ENCODE measurements at places on chromosomes 7 and 10. TPM values are rescaled to one million over a fixed set of nuclear protein-coding genes. Genes with fewer than 3 reads are reported as not detected.

DNA sequence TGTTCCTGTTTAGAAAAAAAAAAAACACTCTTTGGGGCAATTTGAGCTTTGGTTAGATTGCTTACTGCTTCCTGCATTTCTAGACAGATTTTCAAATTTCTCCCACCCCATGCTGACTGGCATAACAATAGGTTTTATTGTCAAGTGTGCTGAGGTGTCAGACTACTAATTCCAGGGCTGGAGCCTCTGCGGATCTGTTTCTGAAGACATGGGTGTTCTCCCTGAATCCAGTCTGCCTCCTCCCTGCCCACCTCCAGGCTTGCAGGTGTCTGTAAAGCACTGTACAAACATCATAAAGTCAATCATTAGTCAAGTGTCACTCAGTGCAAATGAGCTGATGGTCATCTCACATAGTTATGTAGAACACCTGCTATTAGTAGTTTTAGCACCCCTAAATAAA, 292.4 kb downstream of the GATA3 start:
- no peak overlapping the region for H3K27ac ChIP-seq
- H3K27me3 ChIP-seq: no peaks in the 10 kb centered on the region
- no peak for DNase-seq
- no peak overlapping the region for H3K4me3 ChIP-seq
- no peaks in the 10 kb centered on the region for H3K36me3 ChIP-seq

GRCh38 chr10:123458933-123459332, 207.2 kb upstream of the GPR26 start:
- no peak for DNase-seq
- no peaks in the 10 kb centered on the region for H3K4me1 ChIP-seq
- H3K27ac ChIP-seq: no peak overlapping the region
- H3K36me3 ChIP-seq: no peaks in the 10 kb centered on the region
- H3K4me3 ChIP-seq: no peak overlapping the region

Gene VPS26A
- total RNA-seq: 33.6 TPM

- H3K4me1 ChIP-seq: no peaks in the 10 kb centered on the region
- no peaks in the 10 kb centered on the region for H3K36me3 ChIP-seq
- no peak overlapping the region for H3K4me3 ChIP-seq
These were observed 167.8 kb upstream of the MYO3A start for GRCh38 chr10:25766213-25766612.

DNA sequence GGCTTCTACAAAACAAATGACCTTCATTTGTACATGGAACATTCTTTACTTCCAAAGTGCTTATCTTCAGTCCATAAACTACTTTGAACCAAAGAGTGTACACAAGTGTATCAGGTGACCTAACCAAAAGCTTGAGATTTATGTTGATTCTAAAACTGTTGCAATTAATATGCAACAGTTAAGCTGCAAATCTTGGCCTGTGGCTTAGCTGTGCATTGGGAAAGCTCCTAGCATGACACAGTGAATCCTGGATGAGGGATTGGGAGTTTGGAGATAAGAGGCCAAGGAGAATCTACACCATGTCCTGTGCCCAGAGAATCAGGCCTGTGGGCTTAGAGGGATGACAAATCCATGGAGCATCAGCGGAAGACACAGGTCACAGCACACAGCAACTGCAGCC, 105.2 kb upstream of the GSDME start:
- H3K27me3 ChIP-seq: no peaks in the 10 kb centered on the region
- H3K27ac ChIP-seq: no peak overlapping the region
- no peak for DNase-seq
- H3K36me3 ChIP-seq: no peaks in the 10 kb centered on the region
- no peak overlapping the region for H3K4me3 ChIP-seq
